Fibroblast of pulmonary artery (primary cell): ENCODE measurements at places on chromosomes 11 and 22.

GRCh38 chr11:83007909-83008580, 63.7 kb downstream of the RAB30 start:
- DNase-seq: peak; percentile 35

- DNase-seq: peak; percentile 71
Observed at GRCh38 chr11:126317756-126318573, 14.1 kb downstream of the DCPS start.

DNA sequence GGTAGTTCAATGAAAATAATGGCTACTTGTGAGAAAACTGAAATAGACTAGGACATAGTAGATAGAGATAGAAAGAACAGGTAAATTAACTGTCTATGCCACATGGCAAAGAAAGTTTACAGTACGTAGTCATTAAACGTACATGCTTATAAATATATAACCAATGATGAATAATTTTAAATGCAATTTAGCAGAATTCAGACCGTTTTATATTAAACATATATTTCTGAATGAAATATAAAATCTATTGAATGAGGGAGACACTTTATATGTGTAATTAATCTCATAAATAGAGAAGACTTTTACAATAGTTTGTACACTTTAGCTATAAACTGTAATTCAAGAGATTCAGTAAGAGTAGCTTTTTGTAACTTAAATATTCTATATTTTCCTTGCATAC, 124.4 kb upstream of the VPREB1 start:
- DNase-seq: no peak

DNA sequence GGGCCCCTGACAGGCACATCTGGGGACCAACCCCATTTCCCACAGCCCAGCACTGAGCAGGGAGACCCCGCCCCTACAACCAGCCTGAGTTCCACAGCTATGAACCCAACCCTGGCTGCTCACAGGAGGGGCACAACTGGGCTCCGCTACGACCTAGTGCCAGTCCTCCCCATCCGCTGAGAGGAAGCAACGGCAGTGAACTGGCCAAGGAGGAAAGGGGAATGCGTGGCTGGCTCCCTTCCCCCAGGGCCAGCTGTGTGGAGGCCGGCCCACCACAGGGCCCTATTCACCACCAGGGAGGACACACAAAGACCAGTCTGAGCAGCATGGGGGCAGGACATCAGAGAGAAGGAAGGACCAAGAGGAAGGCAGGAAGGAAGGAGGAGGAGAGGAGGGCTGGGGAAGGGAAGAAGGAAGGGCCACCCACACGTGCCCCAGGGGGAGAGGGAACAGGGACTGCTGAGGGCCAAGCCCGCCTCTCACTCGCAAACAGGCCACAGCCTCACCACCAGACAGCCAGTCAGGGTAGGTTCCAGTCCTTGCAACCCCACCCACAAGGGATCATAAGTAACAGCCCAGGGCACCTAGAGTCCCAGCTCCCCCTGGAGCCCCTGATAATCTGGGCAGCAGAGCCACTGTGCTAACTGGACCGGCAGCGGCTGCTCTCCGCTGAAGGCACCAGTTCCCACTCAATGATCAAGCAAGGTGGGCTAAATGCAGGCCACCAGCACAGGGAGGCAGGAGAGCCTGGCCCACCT, 8.5 kb upstream of the GAL3ST1 start:
- DNase-seq: no peak

DNA sequence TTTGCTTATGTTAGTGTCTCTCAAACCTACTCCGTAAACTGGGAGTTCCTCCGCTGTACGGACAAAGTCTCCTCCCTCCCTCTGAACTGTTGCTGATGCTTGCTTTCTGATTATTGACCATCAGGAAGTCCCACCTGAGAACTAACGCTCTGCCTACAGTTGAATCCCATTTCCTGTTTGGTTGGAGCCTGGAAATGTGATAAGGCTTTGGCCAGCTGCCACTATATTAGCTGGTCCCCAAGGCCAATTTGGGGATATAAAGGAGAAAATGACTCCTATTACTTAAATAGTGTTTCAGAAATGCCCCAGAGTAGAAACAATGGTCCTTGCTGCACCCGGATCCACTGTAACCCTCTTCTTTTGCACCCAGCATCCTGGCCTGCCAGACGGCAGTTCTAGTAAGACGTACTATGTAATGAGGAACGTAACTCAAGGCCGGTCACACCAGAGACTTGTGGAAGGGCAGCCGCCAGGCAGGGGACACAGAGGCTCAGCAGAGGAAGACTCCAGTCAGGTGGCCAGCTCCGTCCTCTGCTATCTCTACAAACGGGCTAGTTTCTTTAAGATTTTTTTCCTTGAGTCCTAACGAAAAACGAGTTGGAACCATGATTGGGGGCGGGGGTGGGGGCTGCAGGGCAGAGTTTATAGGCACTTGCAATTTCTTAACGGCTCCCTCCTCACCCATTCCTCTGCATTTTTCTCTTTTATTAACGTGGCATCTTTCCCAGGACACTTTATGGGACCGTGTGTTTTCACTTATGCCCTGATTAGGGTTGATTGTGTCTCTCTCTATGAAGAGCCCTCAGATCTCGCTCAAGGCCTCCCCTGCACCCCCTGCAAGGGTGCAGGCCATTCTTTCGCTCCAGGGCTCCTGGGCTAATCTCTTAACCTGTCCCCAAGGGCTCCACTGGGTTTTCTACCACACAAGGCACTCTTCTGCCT, 72.8 kb upstream of the CDON start:
- DNase-seq: no peak

GRCh38 chr11:73283276-73284000, 11.3 kb downstream of the P2RY6 start:
- DNase-seq: no peak

- DNase-seq: no peak
Observed at GRCh38 chr22:29712119-29712518, 7.7 kb upstream of the CABP7 start.

DNA sequence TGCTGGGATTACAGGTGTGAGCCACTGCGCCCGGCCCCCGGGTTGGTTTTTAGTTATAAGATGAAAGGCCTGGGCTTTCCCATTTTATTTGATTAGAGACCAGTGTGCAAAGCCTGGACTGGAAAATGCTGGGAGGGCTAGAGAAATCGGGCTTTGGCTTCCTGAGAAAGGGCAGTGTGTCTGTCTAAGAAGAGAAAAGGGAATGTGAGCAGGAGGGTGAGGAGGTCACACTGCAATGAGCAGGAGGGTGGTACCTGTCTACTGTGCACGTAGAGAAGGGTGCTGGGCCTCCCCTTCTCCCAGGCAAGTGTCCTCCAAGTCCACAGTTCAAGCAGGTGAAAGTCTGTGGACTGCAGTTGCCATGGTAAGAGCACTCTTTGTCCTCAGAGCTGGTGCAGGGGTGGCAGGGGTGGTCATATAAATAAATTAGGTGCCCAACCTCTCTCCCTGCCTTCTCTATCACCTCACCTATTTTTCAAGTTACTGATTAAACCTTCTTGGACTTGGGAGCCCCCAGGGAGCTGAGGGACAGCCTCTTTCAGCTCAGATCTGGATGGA, 30.8 kb downstream of the SLC5A1 start:
- no peak for DNase-seq

DNA sequence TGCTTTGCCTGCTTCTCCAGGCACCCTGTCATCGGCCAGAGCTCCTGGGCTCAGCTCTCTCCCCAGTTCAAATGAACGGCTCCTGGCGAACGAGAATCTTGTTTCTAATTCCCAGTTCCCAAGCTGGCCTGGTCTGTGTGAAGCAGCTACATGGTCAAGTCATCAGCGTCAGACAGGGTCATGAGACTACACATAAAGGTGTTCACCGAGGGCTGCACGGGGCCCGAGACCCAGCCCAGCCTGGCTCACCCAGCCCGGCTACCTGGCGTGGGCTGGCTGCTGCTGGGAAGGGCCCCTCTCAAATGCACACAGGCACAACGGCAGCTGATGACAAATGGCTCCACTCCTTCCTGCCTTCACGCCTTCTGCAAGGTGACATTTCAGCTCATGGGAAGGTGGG, 14.6 kb upstream of the CELSR1 start:
- no peak for DNase-seq

GRCh38 chr11:79157738-79158137, 283.1 kb downstream of the TENM4 start:
- no peak for DNase-seq

DNA sequence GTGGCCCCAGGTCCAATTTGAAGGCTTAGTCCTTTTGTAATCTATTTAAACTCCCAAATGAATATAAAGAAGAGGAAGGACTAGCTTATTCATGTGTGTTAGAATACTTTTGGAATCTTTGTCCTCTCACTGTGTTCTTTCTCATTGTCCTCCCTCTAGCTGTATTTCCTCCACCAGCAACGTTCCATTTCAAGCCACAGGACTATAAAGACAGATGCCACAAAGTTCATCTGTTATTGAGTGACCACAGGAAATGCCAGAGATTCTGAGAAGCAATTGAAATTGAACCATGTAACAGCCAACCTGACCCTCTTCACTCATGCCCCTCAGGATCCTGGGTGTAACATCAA, 336.6 kb upstream of the API5 start:
- no peak for DNase-seq

DNA sequence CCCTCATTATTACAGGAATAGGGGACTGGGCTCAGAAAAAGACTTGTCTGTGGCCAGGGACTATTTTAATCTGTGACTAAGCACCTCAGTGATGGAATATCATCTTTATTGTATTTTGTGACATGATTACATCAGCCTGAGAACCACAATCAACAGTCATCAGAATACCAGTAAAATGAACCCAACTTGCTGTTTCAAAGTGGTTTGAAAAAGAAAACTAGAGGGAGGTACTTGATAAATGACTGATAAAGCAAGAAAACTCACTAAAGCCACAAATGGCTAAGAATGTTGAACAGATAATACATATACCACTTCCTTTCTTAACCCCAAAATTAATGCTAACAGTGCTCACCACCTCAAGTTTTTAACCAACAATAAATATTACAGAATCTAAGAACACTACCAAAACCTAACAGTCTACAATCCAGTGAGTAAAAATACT, 155.7 kb downstream of the ATG16L2 start:
- DNase-seq: peak; percentile 66

DNA sequence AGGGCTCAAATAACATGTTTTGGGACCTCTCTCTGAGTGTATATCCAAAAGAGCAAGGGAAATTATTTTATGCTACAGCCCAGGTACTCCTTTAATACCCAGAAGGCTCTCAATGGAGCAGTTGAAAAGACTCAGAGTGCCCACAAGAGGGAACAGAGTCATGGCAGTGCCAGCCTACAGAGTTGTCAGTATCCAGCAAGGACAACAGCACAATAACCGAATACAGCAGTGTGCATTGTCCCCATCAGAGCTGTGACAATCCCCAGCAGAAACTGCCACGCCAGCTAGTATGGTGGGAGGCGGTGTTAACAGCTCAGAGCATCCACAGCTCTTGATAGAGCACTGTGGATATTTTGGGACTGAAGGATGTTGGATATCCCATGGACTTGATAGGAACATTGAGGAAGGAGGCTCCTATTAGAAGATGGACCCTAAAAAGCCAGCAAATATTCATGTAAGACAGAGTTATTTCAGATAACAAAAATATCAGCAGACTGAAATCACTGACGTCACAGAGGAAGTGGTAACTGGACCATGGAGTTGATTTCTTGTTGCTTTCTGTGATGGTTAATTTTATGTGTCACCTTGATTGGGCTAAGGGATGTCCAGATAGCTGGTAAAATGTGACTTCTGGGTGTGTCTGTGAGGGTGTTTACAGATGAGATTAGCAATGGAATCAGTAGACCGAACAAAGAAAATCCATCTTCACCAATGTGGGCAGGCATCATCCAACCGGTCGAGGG, 17.7 kb upstream of the PAFAH1B2 start:
- DNase-seq: no peak

DNA sequence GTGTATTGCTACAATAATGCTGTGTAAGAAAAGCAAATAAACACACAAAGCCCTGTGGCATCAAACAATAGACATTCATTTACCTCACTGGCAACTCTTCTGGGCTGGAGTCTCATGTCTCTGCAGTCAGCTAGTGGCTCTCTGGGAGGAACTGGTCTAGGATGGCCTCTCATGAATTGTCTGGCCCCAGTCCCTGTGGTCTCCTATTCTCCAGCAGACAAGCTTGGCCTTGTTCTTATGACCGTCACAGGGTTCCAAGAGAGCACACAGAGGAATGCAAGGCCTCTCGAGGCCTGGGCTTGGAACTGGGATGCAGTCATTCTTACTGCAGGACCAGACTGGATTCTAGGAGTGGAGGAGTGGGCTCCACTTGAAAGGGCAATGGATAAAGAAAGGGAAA, 141.2 kb upstream of the NTM start:
- DNase-seq: no peak

GRCh38 chr11:119258983-119259382, 52.8 kb downstream of the CBL start:
- no peak for DNase-seq

GRCh38 chr11:118247041-118247440, 5.1 kb downstream of the MPZL3 start:
- DNase-seq: no peak

DNA sequence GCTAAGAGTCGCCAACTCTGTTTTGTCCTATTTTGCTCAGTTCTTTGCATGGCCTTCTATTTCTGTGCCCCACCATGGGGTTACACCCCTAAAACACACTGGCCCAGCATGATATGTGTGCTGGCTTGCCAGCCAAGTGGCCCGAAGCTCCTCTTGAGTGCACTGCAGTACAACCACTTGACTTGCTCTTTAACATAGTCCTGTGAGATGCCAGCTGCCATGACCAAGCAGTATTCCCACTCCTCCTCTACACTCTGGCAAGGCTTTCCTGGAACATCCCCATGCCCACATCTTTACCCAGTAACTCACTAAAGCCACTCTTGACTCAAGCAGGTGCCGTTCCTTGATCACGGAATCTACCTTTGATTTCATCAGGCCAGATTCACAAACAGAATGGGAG, 102.9 kb upstream of the GAL start:
- no peak for DNase-seq
